ENCODE measurements at places on chromosomes 11 and 22. TPM values are rescaled to one million over a fixed set of nuclear protein-coding genes. Genes with fewer than 3 reads are reported as not detected.

OR51B4 gene
- total RNA-seq, result not detected

APOA5 gene
- total RNA-seq, result not detected

ABCG4 gene
- total RNA-seq, result not detected

TLCD5 gene
- 3.7 TPM for total RNA-seq

NFAM1 gene
- 14.4 TPM for total RNA-seq

AGBL2 gene
- total RNA-seq, result 11.0 TPM

C11orf86 gene
- total RNA-seq, result not detected

CABP4 gene
- 5.3 TPM for total RNA-seq

RAC2 gene
- 16.7 TPM for total RNA-seq

SMTNL1 gene
- total RNA-seq, result not detected

RTCB gene
- 65.3 TPM for total RNA-seq

SULT4A1 gene
- total RNA-seq, result not detected

ACR gene
- 0.26 TPM for total RNA-seq

PIH1D2 gene
- total RNA-seq, result 14.5 TPM

OR4C13 gene
- not detected for total RNA-seq

OR51F1 gene
- not detected for total RNA-seq

BRD1 gene
- total RNA-seq, result 36.4 TPM

NDUFS3 gene
- 89.5 TPM for total RNA-seq

TTC28 gene
- 43.9 TPM for total RNA-seq

UNC93B1 gene
- total RNA-seq, result 124 TPM

OR8D1 gene
- not detected for total RNA-seq

SAA1 gene
- 260 TPM for total RNA-seq

ALDH3B2 gene
- total RNA-seq, result 4.8 TPM

LAMTOR1 gene
- total RNA-seq, result 51.2 TPM

THY1 gene
- total RNA-seq, result 16.8 TPM

MIAT gene
- total RNA-seq, result 5.0 TPM

OR2AT4 gene
- not detected for total RNA-seq

GDPD5 gene
- 24.7 TPM for total RNA-seq

INS gene
- total RNA-seq, result not detected

TMEM9B gene
- 41.1 TPM for total RNA-seq

APOBEC3H gene
- not detected for total RNA-seq

APOBEC3F gene
- total RNA-seq, result 12.1 TPM

RPS13 gene
- 652 TPM for total RNA-seq

CCDC87 gene
- 0.28 TPM for total RNA-seq

TEX54 gene
- total RNA-seq, result not detected

GAL gene
- not detected for total RNA-seq

MPEG1 gene
- total RNA-seq, result 45.6 TPM

FAM180B gene
- total RNA-seq, result 0.34 TPM

All from lung (tissue), 17 donors.